Activated CD8-positive, alpha-beta memory T cell treated with anti-CD3 and anti-CD28 coated beads, Interleukin-2, amount 50 U/mL, for 48 hours (primary cell): ENCODE measurements at places on chromosomes 12 and 14.

- no peak for DNase-seq
These were observed 49.9 kb downstream of the ZFYVE21 start for GRCh38 chr14:103765526-103765925.

DNA sequence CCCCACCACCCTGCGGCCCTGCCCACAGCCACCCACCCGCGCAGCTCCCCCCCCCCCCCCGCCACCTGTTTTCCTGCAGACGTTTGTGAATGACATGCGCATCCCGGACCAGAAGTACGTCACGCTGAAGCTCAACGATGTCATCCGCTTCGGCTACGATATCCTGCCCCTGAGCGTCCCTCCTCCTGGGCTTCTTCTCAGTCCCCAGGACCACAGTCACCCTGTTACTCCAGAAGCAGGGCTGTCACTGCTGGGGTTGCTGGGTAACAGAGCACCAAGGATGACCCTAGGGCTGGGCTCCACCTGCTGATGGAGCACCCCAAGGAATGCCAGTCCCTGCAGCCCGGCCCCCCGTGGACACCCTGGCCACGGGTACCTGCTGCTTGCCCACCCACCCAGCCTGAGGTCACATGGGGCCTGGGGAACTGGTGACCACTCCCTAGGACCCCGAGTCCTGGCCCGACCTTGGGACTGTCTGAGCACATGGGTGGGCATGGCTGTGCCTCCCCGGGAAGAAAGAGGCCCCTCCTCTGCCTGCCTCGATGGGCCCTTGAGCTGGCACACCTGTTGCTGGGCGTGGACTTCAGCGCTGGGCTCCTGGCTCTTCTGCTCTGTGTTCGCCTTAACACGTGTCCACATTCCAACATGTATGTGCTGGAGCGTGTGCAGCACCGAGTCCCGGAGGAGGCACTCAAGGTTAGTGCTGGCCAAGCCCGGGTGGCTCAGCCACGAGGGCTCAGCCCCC lies 12.9 kb downstream of the CEP170B start:
- no peak for DNase-seq

DNA sequence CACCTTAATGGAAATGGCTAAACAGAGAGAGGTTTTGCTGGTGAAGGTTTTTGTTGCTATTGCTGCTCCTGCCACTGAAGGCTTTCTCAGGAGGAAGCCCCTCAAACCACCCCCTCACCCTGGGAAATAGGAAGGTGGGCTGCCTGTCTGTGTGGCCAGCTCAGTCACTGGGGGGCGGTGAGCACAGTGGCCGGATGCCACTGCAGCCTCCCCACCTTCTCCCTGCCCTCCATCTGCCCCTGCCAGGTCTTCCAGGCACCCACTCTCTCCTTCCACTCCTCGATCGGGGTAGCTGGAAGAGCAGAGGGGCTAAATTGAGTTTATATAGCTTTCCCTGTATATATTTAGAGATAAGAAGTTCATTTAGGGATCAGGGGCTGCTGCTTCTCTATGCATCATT lies 80.8 kb downstream of the PAPOLA start:
- DNase-seq, result no peak

- DNase-seq, result no peak
These were observed 19.3 kb downstream of the RFX4 start for GRCh38 chr12:106602076-106602475.

DNA sequence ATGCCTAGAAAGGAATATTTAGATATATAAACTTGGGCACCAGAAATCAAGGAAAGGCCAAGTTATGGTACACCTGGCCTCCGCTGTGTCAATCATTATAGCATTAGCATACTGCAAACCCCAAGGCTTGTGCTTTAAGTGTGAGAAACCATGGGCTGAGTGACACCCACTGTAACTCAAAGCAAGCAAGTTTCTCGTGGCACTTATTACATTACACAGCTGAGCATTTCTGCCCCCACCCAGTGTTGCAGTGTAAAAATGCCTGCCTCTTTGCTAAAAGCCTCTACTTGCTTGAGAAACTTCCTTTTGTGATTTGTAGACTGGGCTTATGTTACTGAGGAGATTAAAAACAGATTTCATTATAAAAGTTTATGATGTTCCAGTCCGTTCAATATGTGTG lies 122.0 kb downstream of the TGFB3 start:
- no peak for DNase-seq

- DNase-seq, result no peak
These were observed 17.1 kb downstream of the OTUB2 start for GRCh38 chr14:94043111-94043755.

DNA sequence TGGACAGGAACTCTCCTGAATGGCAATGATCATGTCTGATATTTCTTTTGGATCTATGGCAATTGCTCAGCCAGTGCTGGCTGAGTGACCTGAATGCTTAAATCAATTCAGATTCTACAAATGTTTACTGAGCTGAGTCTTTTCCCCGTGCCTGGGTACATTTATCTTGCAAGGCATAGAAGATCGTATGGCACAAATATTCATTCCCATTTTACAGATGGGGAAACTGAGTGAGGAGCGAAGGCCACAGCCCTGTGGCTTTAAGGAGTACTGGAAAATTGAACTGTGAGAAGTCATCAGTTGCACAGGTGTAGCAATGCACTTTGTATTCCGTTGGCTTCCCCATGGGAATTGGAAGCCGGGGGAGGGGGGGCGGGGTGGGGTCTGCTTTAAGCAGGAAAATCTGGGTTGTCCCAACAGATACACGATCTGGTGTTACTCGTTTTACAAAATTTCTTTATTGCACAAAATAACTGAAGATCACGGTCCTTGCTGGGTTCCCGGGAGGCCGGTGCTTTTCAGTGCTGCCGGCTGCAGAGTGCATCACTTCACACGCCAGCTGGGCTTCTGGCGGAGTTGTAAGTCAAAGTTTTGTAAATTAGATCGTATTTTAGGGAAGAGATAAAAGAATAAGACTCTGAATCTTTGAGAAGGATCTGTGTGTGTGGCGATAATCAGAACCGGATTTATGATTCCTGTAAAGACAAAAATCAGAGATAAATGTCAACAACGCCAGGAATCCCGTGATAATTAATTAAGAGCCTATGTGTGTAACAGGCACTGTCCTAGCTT lies 75.0 kb upstream of the MAP1LC3B2 start:
- no peak for DNase-seq

GRCh38 chr12:92107621-92108131 lies 38.0 kb downstream of the BTG1 start:
- DNase-seq, result no peak

- no peak for DNase-seq
These were observed 190.8 kb downstream of the AACS start for GRCh38 chr12:125255935-125256633.

DNA sequence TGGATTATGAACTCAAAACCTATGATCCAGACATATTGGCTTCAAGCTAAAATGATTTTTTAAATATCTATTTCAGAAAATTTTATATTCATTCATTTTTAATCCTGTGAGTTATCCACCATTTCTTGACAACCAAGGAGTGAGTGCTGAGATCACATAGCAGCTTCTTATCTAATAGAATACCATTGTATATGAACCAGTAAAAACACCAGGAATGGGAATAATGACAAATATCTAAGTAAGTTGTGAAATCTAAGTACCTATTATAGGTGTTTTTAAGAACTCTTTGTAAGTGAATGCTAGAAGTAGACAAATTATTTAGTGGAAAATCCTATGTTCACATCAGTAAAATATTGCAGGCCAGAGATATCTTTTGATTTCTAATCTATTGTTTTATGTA lies 8.2 kb downstream of the LUM start:
- no peak for DNase-seq

- DNase-seq, result no peak
These were observed 930 bp upstream of the MIA2 start for GRCh38 chr14:39232554-39233415.

DNA sequence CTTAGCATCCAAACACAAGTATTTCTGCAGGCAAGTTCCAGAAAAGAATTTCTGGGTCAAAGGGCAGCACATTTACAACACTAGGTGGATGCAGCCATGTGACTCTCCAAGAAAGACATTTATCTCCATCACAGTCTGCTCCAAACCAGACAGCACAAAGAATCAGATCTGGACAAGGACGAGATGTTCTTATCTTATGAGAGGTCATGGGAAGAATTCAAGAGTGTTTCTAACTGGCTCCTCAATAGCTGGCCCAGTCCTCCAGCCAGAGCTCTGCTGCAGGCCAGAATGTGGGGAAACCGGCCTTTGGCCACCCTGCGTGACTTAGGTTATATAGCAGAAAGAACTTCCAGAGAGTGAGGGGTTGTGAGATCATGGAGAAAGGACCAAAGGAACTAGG lies 17.4 kb downstream of the TMEM119 start:
- DNase-seq, result no peak

- DNase-seq, result no peak
These were observed 53.7 kb downstream of the MAP3K9 start for GRCh38 chr14:70755655-70756054.

DNA sequence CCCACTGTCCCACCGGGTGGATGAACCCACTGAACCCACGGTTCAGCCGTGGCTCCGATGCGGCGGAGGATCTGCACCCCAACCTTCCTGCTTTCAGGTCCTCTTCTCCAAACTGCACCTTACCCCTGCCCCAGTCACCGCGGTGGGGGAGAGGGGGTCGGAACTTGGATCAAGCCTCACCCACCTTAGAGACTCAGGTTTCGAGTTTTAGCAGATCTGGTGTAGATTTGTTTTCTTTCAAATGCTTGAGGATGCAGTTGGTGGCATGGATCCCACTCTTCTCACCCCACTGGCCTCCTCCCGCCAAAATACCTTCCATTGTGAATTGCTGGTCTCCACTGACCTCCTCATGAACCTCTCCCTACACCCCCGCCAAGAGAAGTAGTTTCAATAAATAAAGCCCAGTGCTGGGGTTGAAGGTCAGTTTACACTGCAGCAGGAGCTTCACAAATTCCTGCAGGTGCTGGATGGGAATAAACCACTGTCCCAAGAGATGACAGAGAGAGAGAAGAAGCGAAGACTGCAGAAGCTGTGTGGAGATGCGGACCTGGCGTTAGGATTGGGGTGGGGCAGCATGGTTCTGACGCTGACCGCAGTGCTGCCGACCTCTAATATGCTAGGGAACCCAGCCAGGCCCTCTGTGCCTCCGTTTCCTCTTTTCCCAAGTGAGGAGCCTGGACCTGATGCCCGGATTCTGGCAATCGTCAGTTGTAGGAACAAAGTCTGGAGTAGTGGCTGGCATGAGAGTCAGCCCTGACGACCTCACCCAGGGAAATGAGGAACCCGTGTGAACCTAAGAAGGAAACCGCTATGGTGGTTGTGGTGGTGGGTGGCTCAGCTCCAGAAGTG lies 7.4 kb downstream of the TTC6 start:
- no peak for DNase-seq

DNA sequence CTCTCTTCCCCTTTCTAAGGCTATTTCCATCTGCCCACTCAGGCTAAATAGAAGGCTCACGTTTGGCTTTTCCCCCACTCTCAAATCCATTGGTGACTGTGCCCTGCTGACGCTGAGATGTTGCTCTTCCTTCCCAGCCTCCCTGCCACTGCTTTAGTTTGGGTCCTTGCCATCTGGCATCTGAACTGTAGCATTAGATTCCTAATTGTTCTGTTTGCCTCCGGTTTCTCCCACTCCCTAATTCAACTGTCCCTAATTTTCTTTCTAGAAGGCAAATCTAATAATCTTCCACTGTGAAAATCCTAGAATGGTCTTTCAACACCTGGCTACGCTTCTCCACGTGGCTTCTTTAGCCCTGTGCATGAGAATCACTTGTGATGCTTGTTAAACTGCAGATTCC lies 37.6 kb upstream of the SMOC1 start:
- no peak for DNase-seq

DNA sequence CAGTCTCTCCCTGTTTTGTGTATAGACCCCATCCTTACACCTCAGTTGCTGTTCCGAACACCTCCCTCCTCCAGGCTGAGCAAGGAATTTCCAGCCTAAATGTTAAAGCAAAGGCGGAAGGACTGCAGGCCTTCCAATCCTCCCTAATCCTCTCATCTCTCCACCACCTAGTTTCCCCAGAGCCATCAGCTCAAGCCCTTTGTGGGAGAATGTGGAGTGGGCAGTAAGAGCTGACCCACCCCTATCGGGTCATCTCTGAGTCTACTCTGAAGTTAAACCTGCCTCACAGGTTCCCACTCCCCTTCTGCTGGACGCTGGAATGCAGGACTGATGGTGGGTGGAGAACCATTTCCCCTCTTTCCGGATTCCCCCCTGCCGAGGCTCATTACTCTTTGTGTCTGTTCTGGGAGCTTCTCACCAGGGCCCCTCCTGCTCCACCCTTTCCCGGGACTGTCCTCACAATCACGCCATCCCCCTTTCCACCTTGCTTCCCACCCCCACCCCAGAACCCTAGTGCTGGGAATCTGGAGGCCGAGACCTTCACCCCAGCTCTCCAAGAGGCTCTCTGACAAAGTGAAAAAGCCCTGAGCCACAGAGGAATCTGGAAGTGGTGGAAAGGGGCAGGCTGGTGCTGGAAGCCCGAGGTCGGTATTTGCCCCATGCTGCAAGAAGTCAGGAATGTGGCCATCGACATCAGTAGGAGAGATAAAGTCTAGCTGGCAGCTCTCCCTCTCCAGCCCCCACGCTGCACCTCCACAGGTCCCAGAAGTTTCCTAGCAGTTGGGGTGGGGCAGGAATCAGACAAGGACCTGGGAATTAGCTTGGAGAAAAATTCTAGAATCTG lies 3.3 kb upstream of the KRT18 start:
- no peak for DNase-seq

DNA sequence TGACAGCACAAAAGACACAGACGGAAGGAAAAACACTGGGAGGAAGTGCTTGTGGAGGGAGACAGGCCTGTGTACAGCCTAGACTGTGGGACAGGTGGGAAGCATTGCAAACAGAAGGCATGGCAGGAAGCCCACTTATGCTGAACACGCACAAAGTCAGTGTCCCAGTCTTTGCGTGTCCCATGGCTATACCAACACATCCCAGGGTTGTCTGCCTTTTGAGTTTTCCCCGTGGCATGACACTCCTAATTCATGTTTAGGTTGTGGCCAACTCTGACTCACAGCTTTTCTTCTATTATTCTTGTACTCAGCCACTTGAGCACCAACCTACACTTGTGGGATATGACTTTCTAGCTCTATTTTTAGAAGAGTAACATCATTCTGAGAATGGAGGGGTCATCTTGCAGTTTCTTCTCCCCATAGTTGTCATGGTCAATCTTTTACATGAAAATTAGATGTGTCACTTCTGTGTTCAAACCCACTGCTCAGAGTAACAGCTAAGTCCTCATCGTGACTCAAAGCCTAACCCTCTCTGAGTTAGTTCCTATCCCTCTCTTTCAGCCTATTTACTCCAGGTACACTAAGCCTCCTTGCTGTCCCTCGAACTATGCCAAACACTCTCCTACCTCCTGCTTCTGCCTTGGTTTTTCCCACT lies 27.5 kb upstream of the JPH4 start:
- DNase-seq, result no peak

DNA sequence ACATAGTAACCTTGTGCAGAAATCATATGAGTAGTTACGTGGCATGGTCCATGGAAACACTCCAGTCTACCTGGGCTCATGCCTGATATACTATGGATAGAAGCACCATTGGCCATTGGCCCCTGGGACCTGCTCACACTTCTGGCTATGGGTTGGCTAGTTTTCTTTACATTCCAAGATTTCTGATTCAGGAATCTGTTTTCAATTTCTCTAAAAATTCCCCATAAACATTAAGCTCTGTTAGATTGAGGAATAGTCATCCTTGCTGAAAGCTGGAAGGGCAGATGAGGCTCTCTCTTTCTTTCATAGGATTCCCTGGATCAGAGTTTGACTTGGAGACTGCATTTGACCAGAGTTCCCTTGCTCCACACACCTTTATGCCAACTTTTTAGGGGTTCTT lies 37.3 kb upstream of the RAP1B start:
- no peak for DNase-seq
